ENCODE measurements at places on chromosomes 6 and 20.

GRCh38 chr6:26411751-26412150, 9.7 kb downstream of the BTN3A1 start:
- no peak for DNase-seq

DNA sequence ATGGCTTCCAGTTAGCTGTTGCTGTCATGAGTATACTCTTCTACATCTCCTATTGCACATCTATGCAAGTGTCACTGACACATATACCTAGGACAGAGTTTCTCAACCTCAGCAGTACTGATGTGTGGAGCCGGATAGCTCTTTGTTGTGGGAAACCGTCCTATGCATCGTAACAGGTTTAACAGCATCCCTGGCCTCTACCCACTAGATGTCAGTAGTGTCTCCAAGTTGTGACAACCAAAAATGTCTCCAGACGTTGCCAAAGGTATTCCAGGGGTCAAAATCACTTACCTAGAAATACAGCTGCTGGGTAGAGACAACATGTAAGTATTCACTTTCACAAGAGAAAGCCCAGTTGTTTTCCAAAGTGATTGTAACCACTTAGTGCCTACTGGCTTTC, 637.6 kb downstream of the RNF144B start:
- no peak for DNase-seq

DNA sequence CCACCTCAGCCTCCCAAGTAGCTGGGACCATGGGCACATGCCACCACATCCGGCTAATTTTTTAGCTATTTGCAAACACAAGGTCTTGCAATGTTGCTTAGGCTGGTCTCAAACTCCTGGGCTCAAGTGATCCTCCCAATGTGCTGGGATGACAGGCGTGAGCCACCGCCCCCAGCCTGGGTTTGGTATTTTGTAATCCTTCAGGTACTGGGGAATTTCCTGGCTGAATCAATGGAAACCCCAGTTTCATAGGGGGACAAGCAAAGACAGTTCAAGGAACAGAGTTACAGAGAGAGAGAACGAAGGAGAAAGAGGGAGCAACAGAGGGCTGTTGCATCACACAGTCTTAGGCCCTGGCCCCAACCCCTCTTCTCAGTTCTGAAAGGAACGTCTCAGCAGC, 35.7 kb downstream of the RAB44 start:
- DNase-seq, result no peak

DNA sequence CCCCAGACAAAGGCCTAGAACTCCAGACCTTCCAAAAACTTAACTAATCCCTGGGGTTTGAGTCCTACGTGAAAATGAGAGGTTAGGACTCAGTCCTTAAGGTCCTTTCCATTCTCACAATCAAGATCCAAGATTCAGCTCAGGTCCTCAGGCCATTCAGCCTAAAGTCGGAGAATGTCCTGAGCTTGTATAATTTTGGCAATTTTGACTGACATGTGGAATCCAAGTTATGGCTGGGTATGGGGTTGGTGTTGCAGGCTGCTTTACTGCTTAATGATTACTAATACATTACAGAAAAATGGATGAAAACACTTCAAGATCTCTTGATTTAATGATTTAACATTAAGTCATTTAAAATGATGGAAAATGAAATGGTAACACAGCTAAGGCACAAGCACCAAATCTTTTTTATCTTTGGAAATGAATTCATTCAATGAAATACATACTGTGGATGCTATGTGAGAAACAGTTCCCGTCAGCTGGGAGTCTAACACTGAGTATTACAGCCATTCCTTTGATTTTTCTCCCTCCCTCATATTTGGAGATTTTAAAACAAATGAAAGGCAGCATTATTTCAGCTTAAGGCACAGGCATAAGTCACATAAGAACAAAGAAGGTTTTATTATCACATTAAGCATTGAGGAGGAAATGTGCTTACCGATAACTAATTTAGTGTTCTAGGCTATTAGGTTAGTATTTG, 1.3 kb downstream of the ARHGAP18 start:
- DNase-seq, result no peak

DNA sequence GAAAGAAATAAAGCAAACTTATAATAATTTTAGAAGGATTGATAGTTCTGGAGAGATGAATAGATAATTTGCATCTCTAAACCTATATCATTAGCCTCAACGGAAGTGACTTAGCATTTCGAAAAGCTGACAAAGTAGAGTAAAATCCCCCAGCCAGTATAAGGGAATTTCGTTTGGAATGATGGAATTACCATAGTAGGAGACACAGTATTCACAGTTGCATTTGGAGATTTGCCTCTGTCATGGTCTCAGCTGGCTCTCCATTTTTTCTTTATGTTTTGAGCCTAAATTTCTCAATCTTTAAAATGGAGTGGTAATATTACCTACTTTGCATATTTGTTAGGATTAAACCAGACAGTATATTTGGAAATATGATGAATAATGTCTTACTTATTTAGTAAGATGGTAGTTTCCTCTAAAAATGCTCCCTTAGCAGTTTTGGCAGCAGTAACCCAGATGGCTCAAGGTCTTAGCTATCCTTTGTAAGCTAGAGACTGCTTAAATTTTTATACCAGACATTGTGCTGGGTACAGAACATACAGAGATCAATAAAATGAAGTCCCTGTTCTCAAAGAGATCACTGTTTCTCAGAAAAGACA, 58.2 kb downstream of the SMAP1 start:
- no peak for DNase-seq

DNA sequence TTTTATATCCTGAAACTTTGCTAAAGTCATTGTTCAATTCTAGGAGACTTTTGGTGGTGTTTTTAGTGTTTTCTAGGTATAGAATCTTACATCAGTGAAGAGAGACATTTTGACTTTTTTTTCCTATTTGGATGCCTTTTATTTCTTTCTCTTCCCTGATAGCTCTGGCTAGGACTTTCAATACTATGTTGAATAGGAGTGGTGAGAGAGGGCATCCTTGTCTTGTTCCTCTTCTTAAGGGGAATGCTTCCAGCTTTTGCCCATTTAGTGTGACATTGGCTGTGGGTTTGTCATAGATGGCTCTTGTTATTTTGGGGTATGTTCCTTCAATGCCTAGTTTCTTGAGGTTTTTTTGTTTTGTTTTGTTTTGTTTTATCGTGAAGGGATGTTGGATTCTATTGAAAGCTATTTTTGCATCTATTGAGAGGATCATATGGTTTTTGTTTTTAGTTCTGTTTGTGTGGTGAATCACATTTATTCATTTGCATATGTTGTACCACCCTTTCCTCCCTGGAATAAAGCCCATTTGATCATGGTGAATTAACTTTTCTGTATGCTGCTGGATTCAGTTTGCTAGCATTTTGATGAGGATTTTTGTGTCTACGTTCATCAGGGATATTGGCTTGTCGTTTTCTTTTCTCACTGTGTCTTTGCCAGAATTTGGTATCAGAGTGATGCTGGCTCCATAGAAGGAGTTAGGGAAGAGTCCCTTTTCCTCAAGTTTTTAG, 540.1 kb upstream of the FLRT3 start:
- no peak for DNase-seq

DNA sequence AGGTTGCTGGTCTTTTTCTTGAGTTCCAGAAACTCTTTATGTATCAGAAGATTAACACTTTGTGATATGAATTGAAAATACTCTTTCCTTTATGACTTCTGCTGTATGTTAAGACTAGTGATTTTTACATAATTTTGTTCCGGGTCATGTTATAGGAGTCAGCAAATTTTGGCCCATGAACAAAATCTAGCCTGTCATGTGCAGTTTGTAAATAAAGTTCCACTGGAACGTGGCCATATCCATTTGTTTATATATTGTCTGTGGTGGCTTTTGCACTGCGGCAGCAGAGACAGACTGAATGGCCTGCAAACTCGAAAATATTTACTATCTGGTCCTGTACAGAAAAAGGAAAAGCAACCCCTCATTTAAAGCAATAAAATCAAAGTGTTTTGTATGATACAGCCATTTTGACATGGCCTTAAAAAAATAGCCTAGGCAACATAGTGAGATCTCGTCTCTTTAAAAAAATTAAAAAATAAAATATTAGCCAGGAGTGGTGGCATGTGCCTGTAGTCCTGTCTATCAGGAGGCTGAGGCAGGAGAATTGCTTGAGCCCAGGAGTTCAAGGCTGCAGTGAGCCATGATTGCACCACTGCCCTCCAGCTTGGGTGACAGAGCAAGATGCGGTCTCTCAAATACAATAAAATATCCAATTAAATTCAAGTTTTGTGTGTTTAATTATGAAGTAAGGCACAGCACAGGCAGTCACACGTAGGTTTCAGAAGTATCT, 36.9 kb downstream of the SNX9 start:
- no peak for DNase-seq

GRCh38 chr20:57270204-57270984, 4.0 kb upstream of the BMP7 start:
- DNase-seq, result no peak

- DNase-seq, result peak; percentile 45
Observed at GRCh38 chr6:149566410-149567193, 427 bp downstream of the GINM1 start.

- no peak for DNase-seq
Observed at GRCh38 chr6:3282476-3283236, 23.9 kb downstream of the PSMG4 start.

GRCh38 chr6:108557494-108558371, 3.0 kb upstream of the FOXO3 start:
- DNase-seq, result peak; percentile 58

DNA sequence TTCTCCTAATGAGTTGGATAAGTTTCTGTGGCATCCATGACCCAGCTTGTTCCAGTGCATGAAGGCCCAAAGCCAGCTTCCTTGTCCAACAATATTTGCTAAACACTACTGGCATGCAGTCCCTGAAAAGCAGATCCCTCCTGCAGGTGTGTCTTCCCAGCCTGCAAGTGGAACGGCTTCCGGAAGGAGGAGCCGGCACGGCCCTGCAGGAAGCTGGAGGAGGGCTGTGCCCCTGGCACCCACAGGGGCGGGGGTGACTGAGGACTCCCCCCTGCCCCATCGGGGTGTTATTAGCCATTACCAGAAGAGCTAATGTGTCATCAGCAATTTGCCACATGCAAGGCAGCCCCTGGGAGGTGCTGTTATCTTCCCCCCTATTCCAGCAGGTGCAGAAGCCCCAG, 27.4 kb downstream of the NPEPL1 start:
- peak; percentile 3 for DNase-seq

DNA sequence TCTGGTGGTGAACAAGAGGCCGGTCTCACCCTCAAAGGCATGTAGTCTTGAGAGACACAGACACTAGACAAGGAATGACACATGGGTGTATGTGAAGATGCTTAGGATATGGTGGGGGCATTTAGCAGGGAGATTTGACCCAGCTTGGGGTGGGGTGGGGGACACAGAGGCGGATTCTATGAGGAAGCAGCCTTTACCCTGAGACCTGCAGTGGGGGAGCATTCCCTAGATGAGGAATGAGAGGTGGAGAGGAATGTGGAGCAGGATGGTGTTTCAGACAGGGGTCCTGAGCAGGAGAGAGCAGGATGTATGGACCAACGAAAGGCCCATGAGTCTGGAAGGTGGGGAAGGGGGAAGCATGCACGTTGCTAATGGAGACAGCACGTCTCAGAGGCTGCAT, 57.8 kb downstream of the PHACTR3 start:
- DNase-seq, result no peak

GRCh38 chr20:14375416-14375985, 38.1 kb upstream of the FLRT3 start:
- no peak for DNase-seq

- DNase-seq, result no peak
Observed at GRCh38 chr20:54585217-54585616, 109.8 kb downstream of the DOK5 start.

DNA sequence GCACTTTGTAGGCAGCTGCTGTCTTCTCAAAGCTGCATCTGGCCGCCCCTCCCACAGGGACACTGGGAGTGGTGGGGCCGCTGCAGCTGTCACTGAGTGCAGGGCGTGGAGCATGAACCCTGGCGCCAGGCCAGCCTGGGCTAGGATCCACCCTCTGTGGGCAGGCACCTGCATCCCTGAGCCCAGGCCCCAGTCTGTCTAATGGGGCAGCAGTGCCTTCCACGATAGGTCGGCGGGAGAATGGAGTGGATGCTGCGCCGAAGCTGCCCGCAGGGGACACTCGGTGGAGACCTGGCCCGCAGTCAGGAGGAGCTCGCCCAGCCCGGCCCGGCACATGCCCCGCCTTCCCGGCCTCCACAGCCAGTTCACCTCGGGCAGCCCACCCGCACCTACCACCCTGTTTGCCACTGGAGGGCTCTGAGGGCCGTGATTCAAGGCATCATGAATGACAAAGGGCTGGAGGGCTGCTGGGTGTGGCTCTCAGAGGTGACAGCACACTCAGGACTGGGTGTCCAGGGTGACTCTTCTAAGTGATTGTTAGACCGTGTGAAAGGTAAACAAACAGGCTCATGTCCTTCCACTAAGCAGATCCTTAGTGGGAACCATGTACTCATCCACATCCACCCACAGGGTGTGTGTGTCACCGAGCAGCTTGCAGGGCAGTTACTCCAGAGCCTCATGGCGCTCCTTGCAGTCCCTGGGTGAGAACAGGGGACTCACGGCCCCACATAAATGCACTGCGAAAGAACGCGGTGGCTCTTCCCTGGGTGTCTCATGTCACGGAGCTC, 133.9 kb downstream of the AGPAT4 start:
- no peak for DNase-seq

DNA sequence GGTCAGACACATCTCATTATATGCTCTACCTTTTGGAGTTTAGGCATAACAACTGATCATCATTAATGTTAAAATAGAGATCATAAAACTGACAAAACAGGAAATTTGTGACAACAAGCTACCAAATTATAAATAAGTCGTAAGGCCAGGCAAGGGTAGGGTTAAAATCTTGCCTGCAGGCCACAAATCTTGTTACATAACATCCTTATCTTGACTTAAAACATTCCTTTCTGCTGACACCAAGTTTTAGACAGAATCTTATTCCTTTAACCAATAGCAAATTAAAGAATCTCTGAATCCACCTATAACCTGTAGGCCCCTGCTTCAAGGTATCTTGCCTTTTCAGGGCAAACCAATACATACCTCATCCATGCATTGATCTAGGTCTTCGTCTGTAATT, 32.5 kb upstream of the NKAIN2 start:
- DNase-seq, result no peak

DNA sequence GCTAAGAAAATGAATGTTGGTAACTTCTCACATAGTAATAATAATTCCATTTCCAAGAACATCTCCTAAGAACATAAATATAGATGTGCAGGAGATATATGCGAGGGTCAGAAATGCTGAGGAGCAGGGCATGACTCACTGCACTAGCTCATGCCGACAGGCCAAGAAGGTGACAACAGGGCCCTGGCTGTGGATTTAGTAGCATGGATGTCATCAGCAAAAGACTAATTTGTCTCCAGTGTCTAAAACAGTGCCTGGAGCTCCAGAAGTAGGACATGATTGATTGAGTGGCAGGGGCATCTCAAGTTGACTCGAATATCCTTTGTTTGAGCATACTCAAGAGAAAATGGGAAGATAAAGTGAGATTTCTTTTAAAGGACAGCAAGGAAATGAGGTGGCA, 207.0 kb upstream of the FOXA2 start:
- DNase-seq, result no peak

- DNase-seq, result no peak
Observed at GRCh38 chr20:23727016-23727415, 23.7 kb downstream of the CST1 start.

Measured in activated T-helper 2 cell treated with anti-CD3 and anti-CD28 coated beads, Interferon-gamma antibody, Interleukin-2, Interleukin-4, amounts not matched to agents 10 μg/mL and 5 μg/mL and 100 μg/mL, durations not matched to agents 14 hours and 24 hours and 36 hours (primary cell).